Large intestine (tissue), 12 donors: ENCODE measurements at places on chromosomes 7 and 10. TPM values are rescaled to one million over a fixed set of nuclear protein-coding genes. Genes with fewer than 3 reads are reported as not detected.

The FFAR4 gene
- 0.51 TPM for polyA plus RNA-seq

The GNAI1 gene
- 25.4 TPM for polyA plus RNA-seq

DNA sequence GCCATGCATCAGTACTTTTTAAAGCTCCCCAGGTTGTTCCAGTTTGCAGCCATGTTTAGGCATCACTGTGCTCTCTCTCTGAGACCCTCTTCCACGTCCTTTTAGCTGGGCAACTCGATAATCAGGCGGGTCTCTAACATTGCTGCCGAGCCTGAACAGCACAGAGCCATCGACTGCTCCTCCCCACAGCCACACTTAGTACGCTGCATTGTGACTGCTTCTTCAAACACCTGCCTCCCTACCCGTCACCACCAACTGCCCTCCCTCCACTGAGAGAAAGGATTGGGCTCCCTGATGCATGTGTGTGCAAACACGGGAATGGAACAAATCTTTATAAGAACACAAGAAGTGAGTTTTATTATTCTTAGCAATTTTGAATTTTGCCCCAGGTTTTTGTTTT, 11.4 kb upstream of the TACR2 start:
- DNase-seq, result no peak

DNA sequence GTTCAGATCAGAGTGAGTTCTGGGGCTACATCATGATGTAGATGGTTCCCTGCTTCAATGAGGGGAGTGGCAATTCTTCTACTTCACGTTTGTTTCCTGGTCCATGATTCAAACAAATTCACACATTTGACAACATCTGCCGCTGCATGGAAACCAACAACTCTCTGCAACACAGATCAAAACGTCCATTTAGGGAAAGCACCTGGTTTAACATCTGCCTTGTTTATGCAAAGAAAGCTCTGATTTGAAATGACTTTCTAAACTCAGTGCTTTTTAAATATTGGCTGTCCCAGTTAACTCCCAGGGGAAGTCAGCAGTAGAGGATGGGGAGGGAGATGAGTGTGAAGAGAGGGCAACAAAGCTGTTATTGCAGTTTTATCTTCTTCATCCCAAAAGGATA, 93.8 kb downstream of the GAD2 start:
- DNase-seq, result no peak

GRCh38 chr10:58457761-58458616, 54.7 kb upstream of the BICC1 start:
- peak; percentile 12 for DNase-seq

GRCh38 chr7:101817471-101818286, at the start of gene CUX1:
Gene CUX1 (plus strand): TSS chr7:101817626. CDS start chr7:101817640, 14 bp downstream.
- DNase-seq, result peak; percentile 68
